ENCODE measurements at places on chromosomes 1 and 21.
A peak's percentile ranks its signal among the peaks of the same experiment; 100 is the strongest.

- no peak for DNase-seq
These were observed 15.9 kb downstream of the TXNIP start for GRCh38 chr1:145980457-145980994.

GRCh38 chr1:185570962-185571361, 163.2 kb upstream of the HMCN1 start:
- no peak for DNase-seq

GRCh38 chr1:15802234-15802965, 5.0 kb downstream of the UQCRHL start:
- DNase-seq: no peak

DNA sequence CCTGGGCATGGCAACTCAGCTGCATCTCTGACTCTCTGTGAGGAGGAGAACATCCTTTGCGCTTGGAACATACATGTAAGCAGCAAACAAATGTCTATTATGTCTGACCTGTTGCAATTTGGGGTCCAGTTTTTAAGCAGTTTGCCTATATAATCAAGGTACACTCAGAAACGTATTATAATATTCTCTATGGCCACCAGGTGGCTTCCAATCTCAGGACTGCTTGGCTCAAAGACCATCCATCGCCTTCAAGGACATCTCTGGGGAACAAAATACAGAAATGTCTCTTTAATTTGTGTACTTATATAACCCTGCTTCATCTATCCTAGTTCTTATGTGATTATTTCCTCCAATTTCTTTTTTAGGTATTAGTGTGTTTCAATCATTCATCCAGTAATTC, 227.2 kb downstream of the OLFM3 start:
- DNase-seq: peak; percentile 43

DNA sequence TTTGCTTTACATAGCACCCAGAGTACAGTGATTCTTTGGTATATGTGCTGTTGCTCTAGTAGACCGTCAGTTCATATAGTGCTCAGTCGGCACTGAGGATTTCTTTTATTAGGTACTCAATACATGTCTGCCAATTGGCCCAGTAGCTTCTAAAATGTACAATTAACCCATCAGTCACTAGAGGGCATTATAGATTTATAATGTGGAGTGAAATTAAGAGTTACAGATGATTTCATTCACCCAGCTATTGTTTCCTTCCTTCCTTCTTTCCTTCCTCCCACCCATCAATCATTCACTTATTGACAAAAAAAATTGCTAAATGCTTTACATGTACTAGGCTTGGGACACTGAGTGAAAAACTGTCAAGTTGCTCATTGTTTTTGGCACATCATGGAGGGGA, 263.6 kb upstream of the USP24 start:
- no peak for DNase-seq

GRCh38 chr1:222919478-222919865, 104.6 kb downstream of the DISP1 start:
- no peak for DNase-seq

DNA sequence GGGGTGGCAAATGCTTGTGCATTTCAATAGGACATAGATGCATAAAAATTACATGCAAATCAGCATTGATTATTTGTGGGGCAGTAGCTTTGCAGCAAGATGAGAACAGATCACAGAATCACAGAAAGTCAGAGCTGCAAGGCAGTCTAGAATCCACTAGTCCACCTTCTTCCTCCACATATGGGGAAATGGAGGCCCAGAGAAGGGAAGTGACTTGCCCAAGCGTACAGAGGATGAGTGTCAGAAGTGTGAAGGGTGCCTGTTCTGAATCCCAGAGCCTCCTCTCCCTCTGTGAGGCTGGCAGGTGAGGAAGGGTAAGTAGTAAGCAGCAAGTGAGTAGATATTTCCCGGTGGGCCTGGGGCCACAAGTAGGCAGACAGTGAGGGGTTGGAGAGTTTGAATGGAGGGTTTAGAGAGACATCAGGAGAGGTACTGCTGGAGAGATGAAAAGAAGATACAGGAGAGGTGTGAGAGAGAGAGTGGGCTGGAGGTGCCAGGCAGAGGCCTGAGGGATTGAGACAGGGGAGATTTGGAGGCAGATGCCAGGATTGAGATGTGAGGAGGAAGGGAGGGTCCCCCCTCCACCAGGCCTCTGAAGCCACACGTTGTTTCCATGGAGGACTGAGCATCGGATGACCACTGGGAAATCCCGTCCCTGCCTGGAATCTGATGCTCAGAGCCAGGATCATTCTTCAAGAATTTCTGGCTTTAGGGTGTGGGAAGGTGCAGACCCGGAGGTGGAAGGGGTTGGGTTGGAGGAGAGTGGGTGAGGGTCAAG, 4.8 kb upstream of the MYOG start:
- DNase-seq: no peak

DNA sequence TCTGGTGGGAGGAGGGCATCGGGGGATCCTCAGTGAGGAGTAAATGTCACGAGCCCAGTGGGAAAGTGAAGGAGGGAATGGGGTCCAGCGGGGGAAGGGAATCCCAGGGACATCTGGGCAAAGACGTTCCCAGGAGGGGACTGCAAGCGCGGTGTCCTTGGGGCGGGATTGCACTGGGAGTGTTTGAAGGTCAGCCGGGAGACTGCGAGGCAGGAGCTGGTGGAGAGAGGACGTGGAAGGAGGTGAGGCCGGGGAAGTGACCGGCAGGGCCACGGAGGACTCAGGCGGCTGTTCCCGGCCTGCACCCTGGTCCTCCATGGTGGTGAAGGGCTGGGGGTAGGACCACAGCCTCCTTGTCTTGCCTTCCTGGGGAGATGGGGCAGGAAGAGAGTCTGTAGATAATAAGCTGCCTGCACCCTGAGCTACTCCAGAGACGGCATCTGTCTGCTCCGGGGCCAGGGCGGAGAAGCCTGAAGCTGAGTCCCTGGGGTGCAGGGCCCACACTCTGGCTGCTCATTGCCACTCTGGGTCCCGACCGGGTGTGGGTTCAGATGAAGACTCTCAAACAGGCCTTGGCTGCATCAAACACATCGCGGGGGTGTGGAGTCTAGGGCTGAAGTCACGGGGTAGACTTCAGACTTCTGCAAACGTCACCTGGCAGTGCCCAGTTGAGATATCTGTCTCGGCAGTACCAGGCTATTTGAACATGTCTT, 264.8 kb downstream of the CAMTA1 start:
- DNase-seq: no peak

DNA sequence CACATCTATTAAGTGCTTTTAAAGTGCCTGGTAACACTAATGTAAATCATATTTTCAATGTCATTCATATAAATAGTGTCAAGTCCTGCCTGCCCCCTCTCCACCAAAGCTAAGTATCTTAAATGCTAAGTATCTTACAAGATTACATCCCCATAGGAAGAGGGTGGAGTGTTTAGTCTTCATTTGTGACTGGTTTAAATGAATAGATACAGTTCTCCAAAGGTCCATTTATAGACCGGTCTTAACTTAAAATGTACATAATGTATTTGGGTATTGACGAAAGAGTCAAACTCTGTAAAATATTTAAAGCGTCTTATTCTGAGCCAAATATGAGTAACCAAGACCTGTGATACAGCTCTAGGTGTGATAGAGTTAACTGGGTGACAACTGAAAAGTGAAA, 60.2 kb downstream of the POU2F1 start:
- DNase-seq: no peak

DNA sequence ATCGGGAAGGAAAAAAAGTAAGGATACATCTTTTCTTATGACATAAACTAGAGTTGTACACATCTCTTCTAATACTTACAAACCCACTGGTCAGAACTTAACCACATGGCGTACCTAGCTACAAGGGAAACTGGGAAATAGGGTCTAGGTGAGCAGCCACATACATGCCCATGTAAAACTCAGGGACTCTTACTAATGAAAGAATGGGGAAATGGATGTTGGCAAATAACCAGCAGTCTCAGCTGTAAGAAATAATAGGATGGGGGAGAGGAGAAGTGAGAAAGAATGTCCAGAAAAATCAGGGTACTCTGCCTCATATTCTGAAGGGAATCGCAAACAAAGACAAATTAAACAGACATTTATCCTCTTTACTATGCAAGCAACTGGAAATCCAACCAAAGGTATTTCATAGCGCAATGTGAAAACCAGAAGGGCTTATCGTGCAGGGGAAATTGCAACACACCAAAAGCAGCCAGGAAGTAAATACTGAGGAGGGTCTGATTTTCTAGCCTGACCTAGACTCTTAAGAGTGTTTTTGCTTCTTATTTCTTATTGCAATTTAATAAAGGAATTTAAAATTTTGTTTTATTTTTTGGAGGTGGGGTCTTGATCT, 17.5 kb downstream of the GTF2B start:
- DNase-seq: no peak

DNA sequence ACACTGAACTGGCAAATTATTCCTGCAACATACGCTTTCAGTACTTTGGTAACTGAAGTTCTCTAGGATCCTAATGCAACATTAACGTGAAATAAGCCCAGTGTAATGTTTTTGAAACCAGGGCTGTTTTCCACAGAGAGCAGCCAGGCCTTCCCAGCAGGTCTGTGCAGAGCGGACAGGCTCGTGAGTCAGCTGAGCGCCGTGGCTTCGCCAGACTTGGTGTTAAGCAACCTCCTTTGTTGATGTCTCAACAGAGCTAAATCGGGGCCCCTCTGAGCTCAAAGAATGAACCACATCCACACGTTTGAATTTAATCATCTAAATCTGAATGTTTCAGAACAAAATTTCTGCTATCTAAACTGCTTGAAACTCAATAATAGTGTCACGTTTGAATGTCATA, 181.8 kb upstream of the FMN2 start:
- no peak for DNase-seq

GRCh38 chr1:8690253-8690525, 127.3 kb downstream of the RERE start:
- DNase-seq: no peak

DNA sequence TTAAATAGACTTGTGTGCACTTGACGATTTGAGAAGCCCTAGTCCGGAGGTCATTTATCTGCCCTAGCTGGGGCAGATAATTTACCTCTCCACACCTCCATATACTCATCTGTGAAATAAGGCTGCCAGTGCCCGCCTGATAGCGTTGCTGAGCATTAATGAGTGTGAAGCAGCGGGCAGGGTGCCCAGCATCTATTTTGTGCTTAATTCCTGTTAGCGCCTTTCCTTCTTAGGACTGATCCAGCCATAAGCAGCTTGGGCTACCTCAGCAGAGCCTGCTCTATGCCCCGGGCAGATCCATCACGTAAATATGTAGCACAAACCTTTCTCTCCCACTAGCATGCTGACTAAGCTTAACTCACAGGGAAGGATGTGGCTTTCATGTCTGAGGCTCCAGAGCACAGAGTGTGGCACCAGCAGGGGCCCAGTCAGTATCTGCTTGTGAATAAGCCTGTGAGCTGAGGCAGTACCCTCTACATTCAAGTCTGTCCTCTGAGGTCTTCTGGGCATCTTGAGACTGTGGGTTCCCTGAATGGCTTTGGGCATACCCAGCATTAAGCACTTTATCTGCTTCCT, 21.5 kb upstream of the RNF187 start:
- no peak for DNase-seq
